ENCODE measurements at places on chromosomes 2 and 18.

DNA sequence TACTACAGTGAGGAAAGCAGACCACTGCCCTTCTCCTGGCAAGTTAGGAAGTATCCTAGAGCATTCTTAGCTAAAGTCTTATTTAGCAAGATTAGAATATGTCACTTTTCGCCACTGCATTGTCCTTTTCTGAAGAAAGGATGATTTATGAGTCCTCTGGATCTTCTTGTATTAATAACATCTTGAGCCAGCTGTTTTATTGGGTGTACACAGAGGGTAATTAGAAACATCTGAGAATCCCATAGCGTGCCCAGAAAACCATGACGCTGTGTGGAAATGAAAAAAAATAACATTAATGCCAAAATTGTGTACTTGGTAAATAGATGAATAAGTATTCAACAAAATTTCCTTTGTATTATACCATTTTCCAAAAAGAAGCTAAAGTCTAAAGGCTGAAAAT is 198.7 kb downstream of the LTBP1 start:
- no peak for DNase-seq

DNA sequence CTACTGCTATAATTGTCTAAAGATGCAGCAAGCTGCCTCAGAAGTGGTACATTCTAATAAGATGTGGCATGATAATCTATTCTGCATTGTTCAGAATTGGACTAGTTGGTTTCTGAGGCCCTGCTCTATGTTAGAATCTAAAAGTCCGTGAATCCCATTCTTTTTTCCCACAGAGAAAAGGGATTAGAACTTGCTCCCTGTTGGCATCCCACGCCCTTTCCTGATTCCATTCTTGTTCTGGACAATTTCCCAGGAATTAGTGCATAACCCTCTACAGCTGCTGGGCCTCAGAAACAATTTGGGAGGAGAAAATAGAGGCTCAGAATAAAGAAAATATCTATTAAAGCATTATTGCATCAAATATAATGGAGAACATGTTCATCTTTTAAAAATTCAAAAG is 282.7 kb downstream of the NRXN1 start:
- no peak for DNase-seq

- peak; percentile 8 for DNase-seq
These were observed 955.4 kb upstream of the POU3F3 start for GRCh38 chr2:103898561-103898960.

DNA sequence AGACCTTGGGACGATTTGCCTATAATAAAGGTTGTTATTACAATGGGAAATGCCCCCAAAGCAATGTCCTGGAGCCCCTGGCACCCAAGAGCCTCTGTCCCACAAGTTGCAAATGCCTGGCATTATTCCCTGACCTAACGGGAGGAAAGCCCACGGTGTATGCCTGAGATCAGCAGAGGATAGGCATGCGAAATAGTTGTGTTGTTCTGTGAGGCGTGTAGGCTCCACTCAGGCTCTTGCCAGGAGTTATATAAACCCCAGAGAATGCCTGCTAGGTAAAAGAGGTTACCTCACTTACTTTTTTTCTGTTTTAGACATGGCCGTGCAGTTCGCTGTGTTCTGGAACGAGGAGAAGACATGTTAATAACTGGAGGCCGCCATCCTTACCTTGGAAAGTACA is 52.1 kb downstream of the AOX1 start:
- DNase-seq, result no peak

DNA sequence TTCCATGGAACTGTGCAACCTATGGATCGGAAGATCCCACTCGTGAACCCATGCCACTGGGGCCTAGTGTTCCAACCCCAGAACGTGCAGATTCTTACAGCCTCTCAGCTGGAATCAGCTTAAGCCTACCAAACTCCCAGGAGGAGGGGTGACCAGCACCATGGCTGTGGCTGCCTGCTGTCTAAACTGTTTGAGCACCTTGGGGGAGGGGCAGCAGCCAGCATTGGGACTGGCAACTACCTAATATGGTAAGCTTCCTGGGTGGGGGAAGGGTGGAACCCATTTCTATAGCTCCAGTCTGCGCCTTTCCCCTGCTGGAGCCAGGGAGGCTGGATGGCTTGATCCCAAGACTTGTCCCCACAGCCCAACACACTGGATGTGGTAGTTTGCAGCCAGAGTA is 10.7 kb upstream of the POLE4 start:
- DNase-seq, result no peak
